M059J (cell line): ENCODE measurements at places on chromosomes 1 and 21. TPM values are rescaled to one million over a fixed set of nuclear protein-coding genes. Genes with fewer than 3 reads are reported as not detected.

TRAF3IP3 gene
- total RNA-seq, result not detected in 2 replicates

MX2 gene
- total RNA-seq, result 346 and 370 TPM in 2 replicates

GRCh38 chr1:63710761-63711380 lies 62.9 kb upstream of the ROR1 start:
- DNase-seq, result no peak

GRCh38 chr1:117030271-117030877 lies 28.8 kb downstream of the CD101 start:
- no peak for DNase-seq

GRCh38 chr1:115505148-115505571 lies 136.6 kb upstream of the VANGL1 start:
- no peak for DNase-seq

DNA sequence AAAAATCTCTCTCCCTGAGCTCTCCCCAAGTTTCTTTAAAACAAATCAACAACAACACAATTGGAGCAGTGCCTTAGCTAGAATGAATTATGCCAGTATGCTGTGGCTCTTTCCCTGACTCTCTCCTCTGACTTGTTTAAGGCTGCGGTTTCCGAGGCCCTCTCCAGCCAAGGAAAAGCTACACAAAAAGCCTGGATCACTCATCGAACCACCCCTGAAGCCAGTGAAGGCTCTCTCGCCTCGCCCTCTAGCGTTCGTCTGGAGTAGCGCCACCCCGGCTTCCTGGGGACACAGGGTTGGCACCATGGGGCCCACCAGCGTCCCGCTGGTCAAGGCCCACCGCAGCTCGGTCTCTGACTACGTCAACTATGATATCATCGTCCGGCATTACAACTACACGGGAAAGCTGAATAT lies 1.9 kb downstream of the S1PR1 start:
- DNase-seq, result peak; percentile 94

- no peak for DNase-seq
Observed at GRCh38 chr21:20729376-20729775, 268.8 kb upstream of the NCAM2 start.
